Activated CD4-positive, alpha-beta T cell treated with anti-CD3 and anti-CD28 coated beads for 4 hours (primary cell): ENCODE measurements at places on chromosomes 16 and 17.

- no peak for DNase-seq
Observed at GRCh38 chr17:64615028-64615677, 47.0 kb downstream of the SMURF2 start.

GRCh38 chr17:35963663-35964062 is 17.6 kb downstream of the CCL16 start:
- DNase-seq: no peak

GRCh38 chr17:70136131-70136530 is 33.2 kb upstream of the KCNJ2 start:
- DNase-seq: no peak

DNA sequence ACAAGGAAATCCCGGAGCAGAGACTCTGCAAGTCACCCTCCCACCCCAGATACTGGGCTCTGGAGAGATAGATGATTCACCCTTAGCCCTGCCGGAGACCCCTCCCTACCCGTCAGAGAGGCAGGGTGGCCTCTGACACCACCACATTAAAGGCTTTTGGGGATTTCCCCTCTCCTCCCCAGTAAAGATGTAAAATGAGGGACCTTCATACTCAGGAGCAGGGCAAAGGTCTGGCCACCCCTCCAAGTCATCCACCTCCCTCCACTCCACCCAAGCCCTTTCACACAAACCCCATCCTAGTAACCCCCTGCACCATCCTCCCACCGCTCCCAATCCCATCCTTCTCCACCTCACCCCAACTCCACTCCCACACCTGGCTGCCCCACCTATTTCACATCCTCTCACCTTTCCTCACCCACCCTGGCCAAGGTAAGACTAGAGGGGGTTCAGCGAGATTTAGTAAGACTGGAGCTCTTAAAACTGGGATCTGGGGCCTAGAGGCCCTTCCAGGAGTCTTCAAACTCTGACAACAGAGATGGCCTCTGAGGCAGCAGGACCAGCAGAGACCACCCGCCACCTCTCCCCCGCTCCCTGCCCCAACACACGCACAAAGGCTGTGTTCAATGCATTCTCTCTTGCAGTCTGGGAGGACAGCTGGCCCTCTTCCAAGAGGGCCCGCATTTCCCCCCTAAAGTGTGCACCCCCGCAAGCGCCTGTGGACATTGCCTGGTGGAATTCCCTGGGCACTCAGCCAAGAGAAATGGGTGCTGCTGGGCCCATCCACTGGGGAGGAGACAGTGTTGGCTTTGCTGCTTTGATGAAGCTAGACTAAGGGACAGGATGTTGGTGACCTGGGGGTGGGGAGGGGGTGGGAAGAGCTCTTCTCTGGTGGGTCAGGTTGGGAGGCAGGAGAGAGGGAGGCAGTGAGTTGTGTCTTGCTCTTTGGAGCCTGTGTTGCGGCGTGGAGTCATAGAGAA is 1.1 kb downstream of the ABAT start:
- peak; percentile 63 for DNase-seq

- DNase-seq: no peak
Observed at GRCh38 chr17:39018267-39019134, 51.3 kb upstream of the FBXO47 start.

GRCh38 chr17:75114552-75115314 is 5.0 kb downstream of the ARMC7 start:
- DNase-seq: no peak

DNA sequence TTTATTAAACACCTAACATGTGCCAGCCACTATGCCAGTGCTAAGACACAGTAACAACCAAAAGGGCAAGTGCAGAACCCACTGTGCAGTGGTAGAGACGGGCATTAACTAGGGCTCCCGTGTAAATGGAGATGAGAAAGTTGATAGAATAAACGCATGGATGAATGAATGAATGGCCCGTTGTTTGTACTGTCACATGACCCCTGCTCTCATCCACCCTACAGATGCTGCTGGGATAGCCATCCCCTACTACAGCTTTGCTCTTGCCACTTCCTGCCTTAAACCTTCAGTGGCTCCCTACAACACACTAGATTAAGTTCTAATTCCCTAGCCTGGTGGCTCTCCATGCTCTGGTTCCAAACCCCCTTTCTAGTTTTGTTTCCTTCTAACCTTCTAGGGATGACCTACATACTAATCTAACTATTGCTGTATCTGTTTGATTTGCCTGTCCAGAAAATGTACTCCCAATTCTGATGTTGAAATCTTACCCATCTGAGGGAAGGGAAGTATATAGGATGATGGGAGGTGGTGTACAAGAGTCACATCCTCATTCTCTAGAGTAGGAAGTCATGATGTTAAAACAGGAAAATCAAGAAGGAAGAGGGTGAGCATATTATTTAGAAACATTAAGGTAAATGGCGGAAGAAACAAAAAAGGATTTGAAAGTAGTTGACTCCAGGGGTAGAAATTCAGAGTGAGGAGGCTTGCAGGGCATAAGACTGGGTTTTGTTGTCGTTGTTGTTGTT is 11.4 kb upstream of the TNRC6C start:
- DNase-seq: no peak

GRCh38 chr17:29250666-29251065 is 4.0 kb downstream of the CRYBA1 start:
- DNase-seq: no peak

GRCh38 chr17:42061646-42062487 is 11.5 kb upstream of the C17orf113 start:
- no peak for DNase-seq

GRCh38 chr17:1914661-1915083 is 84.9 kb downstream of the RPA1 start:
- DNase-seq: no peak

DNA sequence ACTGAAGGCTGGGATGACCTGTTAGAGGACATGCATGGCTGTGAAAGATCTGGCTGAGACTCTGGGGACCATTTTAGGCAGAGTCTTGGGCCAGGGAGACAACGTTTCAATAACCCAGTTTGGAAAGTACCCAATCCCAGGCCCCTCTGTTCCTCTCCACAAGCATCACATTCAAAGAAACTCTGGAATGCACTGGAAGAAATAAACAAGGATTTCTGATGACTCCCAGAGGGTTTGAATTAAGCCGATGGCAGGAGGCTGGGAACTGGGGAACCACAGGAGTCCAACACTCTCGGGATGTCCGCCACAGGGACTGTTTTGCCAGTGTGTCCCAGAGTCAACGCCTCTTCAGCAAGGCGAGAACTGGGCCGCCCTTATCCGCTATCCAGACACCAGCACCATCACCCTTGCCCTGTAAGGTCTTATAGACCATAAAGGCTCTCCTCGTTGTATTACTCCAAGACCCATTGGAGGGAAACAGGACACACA is 3.3 kb downstream of the PMP22 start:
- no peak for DNase-seq

GRCh38 chr17:7883781-7884386 is 4.7 kb upstream of the CHD3 start:
- peak; percentile 17 for DNase-seq

GRCh38 chr17:64178011-64178825 is 48.3 kb upstream of the ERN1 start:
- no peak for DNase-seq

GRCh38 chr16:85842848-85843247 is 43.4 kb downstream of the COX4I1 start:
- DNase-seq: no peak

GRCh38 chr17:1137465-1137894 is 42.3 kb downstream of the ABR start:
- no peak for DNase-seq

DNA sequence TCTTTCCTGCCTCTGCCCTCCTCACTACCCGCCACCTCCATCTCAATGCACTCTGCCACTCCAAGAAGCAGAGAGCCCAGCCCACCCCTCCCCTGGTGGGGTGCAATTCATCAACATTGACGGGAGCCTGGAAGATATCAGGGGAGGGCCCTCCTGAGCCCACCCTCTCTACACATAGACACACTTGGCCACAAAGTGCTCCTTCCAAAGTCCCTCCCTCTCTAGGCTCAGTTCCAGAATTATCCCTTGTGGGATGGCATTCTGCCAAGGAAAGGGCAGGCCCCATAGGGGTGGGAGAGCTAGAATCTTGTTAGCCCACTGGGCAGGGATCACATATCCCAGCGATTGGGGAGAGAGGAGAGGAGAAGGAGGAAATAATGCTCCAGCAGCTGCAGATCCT is 66.2 kb downstream of the TMEM132E start:
- DNase-seq: no peak

DNA sequence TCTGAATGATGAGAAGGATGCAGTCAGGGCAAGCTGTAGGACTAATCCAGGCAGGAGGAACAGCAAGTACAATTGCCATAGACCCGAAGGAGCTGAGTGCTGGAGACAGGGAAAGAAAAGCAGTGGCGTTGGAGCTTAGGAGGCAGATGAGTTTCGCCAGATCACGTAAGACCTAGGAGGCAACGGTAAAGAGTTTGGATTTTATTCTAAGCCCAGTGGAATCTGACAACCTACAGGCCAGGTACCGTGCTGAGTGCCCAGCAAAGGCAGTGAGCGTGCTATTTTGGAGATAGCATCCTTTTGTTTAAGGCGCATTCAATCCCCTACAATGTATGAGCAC is 1.2 kb downstream of the USP43 start:
- DNase-seq: no peak

DNA sequence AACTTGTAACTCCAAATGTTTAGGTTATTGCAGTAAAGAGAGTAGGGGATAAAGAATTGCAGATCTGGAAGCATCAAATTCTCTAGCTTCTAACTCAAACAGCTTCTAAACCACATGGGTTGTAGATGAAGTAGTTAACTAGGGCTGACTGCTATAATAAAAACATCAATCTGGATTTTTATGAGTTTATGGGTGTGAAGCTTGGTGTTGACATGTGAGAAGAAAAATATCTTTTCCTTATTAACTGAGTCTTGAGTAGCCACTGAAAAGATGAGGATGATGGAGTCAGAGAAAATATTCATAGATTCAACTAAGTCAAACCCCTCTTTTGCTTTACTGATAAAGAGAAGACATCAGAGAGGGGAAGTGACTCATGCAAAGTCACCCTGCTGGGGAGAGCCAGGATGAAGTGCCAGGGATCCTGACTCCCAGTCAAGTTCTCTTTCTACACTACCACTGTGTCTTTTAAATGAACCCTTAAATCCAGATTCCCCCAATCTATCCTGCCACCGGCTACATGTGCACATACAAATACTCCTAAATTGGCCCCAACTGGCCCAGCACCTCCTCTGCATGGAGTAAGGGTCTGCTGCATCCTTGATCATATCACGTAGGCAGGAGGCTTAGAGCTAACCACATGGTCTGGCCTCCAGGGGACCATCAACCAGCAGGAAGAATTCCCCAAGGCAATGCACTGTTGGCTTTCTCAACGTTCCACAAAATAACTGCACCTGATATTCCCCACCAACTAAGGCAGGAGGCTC is 264.0 kb upstream of the CCL2 start:
- no peak for DNase-seq

DNA sequence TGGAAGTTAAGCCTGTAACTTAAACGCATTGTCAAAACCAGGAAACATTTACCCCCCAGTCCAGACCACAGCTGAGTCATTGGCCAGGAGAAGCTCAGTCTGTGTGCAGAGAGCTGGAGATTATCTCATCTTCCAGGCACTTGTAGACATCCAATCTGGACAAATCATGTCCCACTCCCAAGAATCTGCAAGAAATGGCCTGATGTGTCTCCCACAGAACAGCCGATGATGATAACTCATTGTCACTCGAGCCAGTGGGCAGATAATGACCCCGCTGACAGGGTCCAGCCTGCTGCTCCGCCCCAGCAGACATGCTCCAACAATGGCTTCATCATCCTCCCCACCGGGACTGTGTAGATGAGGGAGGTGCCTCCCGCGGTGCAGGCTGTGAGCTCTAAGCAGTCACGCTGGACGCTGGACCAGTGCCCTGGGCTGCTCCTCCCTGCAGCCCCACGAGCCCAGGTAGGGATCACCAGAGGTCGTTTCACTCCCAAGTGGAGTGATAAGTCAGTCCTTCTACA is 322.5 kb downstream of the C16orf95 start:
- DNase-seq: no peak

DNA sequence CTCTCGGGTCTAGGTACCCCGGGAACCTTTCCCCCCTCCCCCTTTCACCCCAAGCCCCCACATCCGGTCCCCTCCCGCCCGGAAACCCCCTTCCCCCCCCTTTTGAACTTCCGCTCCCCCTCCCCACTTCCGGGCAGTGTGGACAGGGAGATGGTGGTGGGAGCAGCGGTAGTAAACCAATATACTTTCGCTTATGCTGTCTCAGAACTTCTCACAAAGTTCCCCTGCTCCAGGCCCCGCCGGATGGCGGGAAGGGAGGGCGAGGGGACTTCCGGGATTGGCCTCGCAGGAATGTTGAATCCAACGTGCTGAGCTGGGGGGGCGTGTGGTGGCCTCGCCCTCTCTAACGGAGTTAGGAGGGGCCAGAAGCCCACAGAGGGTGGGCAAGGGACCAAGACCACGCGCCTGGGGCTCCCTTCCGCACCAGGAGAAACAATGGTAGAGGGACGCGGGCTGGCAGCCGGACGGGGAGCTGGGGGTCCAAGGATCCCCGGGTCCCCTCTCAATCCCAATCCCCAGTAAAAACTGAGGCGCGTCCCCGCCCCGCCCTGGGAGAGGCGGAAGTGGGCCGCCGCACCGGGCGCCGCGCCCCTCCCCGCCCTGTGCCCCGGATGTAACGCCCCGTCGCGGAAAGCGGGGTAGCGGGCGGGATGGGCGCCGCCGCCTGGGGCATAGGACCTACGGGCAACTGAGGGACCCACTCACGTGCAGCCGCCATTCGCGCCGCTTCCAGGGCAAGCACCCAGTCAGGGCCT is 742 bp downstream of the PFN1 start:
- DNase-seq: peak; percentile 66

GRCh38 chr16:17830651-17831050 is 359.9 kb upstream of the XYLT1 start:
- DNase-seq: no peak

GRCh38 chr17:58328195-58329034 is at the start of gene TSPOAP1:
Gene TSPOAP1, minus strand, starts transcription at chr17:58328795. Its CDS starts 875 bp downstream, at chr17:58327920.
- DNase-seq: peak; percentile 87

DNA sequence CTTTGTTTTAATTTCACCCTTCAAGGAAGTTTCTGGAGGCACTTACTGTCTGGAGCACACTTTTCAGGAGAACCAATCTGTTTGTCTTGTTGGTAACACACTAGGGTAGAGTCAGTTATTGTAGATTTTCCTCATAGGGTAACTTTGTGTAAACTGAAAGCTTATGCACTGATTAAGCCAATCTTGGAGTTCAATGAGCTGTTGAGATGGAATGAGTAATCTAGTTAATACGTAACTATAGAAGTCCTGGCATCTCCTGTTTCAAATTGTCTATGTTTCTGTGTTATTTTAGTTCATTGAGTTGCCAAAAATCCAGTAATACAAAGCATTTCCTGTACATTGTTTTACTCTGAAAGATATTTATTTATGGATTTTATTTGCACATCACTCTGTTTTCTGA is 111.6 kb upstream of the HAS3 start:
- no peak for DNase-seq

- DNase-seq: no peak
Observed at GRCh38 chr17:79536212-79536840, 74.5 kb downstream of the RBFOX3 start.

DNA sequence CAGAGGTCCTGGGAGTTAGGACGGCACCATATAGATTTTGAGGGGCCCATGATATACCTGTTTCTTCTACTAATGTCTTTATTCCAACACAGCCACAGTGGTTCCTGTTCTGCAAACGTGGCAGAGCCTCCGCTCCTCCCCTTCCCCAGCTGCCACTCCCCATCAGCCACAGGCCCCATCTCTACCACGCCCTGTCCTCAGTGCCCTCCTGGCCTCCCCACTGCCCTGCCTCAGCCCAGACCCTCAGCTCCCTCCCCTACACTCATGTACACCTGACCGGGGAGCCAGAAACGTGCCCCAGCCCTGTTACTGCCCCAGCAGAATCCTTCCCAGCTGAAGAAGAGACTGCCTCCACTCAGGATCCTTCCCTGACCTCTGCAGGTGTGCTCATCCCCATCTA is 11.9 kb upstream of the RBFOX3 start:
- no peak for DNase-seq
